RPMI8226 (cell line): ENCODE measurements at places on chromosomes 4 and X.
A peak's percentile ranks its signal among the peaks of the same experiment; 100 is the strongest.

- DNase-seq: no peak
Measured at GRCh38 chr4:166902941-166903340, 331.4 kb downstream of the SPOCK3 start.

GRCh38 chr4:121819216-121819965 is 4.3 kb downstream of the CCNA2 start:
- no peak for DNase-seq

DNA sequence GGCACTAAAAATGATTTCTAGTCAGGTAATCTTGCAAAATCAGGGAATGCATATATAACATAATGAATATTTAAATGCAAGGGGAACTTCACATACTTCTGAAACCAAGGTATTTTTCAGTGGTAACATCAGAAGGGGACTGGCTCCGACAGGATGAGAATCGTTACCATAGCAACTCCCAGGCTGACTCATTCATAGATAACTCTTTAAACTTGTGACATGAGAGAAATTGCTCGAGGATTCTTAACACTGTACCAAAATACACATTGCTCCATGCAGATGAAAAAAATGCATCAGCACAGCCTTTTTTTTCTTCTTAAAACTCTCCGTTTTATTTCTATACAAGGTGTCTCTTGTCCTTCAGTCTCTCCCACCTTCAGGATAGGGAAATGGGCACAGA is 114.3 kb downstream of the GABRB1 start:
- no peak for DNase-seq

DNA sequence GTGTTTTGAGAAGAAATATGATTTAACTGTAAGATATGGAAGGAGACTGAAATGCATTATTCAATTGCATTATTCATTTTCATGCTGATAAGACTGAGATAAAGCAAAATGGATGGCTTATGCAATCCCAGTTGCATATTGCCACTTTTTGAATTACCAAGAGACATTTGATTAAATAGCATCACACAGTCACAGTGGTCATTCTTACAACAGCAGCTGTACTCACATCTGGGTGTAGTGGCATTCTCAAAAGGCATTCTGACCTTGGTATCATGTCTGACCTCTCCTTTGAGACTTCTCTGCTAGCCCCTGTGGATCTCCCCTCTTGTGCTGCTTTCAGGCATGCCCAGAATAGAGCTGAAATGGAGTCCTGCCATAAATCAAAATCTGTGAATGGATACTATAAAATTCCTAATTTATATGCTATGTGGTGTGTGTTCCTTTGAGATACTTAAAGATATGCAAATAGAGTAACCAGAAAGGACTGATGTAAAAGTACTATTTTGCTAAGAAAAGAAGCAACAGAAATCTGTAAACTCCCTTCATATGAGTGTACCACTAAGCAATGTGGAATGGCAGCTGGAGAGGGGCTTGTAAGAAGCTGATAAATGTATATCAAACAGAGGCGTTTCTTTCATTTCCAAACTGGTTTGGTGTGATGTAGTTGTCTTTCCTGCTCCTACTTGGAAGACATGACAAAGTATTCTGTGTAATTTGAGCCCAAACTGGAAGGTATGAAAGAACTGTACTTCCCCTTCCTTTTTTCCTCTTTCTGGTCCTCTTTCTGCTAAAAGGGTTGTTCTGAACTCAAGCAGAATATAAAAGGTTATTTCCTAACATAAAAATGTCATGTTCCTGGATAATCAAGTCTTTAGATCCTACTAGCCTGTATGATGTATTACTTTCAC is 25.4 kb upstream of the METAP1 start:
- DNase-seq: no peak

GRCh38 chrX:103722505-103722904 is 11.8 kb downstream of the TMEM31 start:
- DNase-seq: no peak

DNA sequence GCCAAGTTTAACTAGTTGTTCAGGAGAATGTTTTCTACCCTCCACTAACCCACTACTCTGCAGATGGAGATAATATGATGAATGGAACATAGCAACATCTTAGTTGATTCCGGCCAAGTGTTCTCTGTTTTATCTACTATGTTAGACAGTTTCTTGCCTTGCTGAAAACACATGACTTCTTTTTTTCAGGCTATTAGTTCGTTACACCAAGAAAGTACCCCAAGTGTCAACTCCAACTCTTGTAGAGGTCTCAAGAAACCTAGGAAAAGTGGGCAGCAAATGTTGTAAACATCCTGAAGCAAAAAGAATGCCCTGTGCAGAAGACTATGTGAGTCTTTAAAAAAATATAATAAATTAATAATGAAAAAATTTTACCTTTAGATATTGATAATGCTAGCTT is 13.3 kb downstream of the ALB start:
- no peak for DNase-seq

- no peak for DNase-seq
Measured at GRCh38 chr4:6017800-6018199, 431 bp downstream of the C4orf50 start.

DNA sequence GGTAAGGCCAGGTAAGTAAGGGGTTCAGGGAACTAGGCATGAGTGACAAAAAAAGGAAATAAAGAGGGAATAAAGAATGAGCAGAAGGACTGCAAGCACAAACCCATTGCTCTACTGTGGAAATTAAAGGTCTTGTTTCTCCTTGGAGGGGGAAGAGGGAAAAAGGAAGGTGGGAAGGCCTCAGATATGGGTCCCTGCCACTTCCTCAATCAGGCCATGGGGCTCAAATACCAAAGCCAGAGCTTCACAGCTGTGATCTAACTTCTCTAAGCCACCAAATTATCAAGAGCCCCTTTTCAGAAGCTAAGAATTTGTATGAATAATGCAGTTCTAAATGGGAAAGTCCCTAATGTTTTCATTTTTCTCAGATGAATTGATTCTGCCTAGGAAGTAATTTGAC is 4.7 kb downstream of the USP51 start:
- DNase-seq: no peak

DNA sequence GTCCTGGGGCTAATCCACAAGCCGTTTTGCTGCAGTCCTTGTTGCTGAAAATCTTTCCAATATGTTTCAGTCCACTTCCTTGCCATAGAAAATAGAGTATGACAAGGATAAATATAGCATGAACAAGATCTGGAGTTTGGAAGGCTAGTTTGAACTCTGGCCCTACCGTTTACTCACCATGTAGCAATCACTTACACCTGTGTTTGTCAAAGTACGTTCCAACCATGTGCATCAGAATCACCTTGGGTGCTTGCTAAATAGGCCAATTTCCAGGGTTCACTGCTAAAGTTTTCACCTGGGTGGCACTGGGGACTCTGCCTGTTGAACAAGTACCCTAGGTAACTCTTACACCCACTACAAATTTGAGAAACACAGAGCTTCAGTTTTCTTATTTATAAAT is 188.9 kb downstream of the ENOX2 start:
- no peak for DNase-seq

DNA sequence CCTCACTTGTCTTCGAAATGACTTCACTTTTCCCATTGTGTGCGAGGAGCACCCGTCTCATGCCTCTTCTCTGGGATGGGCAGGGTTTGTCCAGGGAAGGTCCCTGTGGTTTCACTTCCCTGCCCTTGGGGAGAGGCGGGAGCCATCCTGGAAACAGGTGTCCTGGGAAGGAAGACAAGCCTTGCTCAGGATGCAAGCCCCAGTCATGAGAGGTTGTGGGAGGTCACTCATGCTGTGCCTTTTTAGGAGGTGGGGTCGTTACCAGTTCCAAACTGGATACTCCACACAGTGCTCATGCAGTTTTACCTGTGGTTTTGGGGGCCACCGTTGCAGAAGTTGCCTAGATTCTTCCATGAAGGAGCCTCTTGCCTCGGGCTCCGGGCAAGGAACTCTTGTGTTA is 3.8 kb downstream of the RGS12 start:
- no peak for DNase-seq

DNA sequence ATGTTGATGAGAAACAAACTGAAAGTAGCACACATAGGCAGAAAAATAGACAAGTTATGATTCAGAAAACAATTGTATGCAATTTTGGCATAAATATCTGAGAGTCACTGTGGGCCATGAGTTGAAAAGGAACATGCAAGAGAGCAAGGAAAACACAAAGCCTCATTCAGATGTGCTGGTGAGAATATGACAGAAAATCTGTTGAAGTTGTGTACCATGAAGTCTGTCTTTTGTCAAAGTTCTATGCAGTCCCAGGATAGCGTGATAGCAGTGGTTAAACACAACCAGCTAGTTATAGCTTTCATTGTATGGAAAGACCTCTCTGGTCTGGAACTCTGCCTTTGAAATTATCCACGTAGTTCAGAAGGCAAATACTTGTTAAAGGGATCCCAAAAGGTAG is 53.0 kb downstream of the TMEM154 start:
- no peak for DNase-seq

- no peak for DNase-seq
Measured at GRCh38 chr4:145436796-145437195, 44.9 kb upstream of the SMAD1 start.

- no peak for DNase-seq
Measured at GRCh38 chr4:153731239-153731638, 28.6 kb downstream of the RNF175 start.

DNA sequence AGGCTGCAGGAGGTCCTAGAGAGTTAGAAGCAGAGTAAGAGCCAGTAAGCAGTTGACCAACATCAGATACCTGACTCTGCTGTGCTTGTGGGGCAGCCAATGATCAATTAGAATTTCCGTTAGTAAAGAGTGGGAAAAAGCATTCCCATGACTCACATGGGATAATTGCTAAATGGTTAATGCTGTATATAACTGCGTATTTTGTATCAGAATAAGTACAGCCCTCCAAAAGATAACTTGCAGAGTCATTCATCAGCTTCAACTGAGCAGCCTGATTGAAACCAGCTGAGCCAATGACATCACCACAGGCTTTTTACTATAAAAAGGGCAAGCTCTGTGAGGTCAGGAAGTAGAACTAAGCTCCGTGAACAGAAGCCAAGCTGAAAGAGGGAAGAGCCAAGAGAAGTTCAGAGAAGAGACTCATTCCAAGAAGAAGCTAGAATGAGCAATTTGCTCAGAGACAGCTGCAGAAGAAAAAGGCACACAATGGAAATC is 67.9 kb downstream of the PPP3CA start:
- no peak for DNase-seq

GRCh38 chrX:36480441-36480990 is 527.6 kb upstream of the FAM47C start:
- no peak for DNase-seq

GRCh38 chr4:87375719-87376291 is 15.2 kb downstream of the HSD17B11 start:
- DNase-seq: peak; percentile 22

DNA sequence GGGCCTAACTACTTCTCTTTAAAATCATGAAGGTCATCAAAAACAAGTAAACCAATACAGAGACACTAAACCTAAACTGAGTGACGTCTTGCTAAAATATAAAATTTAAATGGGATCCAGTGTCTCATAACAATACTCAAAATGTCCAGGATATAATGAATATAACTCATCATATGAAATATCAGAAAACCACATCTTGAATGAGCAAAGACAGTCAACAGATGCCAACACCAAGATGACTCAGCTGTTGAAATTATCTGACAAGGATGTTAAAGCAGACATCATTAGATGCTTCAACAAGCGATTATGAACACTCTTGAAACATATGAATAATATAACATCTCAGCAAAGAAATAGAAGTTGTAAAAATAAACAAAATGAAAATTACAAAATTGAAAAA is 8.3 kb downstream of the NAP1L2 start:
- no peak for DNase-seq

DNA sequence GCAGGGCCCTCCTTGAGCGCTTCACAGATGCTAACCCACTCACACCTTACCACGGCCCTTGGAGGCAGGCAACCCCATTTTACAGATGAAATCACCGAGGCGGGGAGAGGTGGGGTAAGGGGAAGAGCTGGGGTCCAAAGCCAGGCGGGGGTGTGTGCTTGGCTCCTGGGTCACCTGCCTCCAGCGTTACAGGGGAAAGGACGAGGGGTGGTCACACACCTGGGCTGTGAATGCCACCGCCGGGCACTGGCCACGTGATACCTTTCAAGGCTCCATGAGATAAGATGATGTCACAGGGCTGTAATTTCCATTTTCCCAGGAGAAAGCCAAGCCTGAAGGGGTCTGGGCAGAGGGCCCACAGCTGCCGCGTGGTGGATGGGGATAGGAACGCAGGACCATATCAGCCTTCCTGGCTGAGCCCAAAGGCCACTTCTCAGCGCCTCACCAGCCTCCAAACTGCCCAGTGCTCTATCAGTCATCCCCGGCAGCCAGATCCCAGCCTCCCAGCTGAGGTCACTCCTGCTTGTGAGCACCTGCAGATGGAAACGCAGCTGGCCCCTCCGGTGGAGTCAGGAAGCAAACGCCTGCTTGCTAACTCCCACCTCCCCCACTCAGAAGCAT is 62.4 kb upstream of the CRMP1 start:
- DNase-seq: no peak

- no peak for DNase-seq
Measured at GRCh38 chr4:157075401-157075800, 549 bp upstream of the GLRB start.
